ENCODE measurements at places on chromosomes 3 and 15.
A peak's percentile ranks its signal among the peaks of the same experiment; 100 is the strongest.

DNA sequence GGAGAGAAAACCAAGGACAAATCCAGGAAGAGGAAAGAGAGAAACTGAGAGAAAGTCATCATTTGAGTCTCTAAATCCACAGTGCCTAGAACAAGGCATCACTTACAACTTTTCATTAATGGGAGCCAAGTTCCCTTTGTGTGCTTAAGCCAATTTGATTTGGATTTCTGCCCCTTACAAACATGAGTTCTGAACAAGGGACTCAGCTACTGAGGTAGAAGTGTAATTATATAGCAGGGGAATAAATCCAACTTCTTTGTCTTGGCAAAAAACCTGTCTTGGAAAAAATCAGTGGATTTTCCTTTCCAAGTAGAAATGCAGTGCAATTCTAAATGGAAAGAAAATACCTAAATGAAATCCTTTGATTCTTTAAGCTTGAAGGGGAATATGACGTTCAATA, 307.2 kb upstream of the CNTN3 start:
- DNase-seq: no peak

DNA sequence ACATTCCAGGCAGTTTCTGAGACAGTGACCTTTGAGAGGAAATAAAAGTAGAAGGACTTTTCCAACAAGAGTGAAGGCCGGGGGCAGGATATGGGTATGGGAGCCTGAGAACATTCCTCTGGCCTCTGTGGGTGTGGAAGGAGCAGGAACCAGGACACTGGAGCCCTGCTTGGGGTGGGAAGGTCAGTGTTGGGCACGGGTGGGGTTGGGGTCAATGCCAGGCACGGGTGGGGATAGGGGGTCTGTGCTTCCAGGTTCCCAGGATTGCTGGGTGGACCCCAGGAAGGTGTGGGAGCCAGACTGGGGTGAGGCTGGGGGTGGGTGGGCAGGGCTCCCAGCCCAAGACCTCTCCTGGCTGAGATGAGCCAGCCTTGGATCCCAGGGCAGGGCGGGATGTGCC, 163.5 kb downstream of the NSMCE3 start:
- DNase-seq: no peak

- no peak for DNase-seq
Measured at GRCh38 chr15:41968701-41969100, 3.7 kb downstream of the EHD4 start.

GRCh38 chr15:41367418-41367817, 34.7 kb downstream of the NUSAP1 start:
- DNase-seq: no peak

DNA sequence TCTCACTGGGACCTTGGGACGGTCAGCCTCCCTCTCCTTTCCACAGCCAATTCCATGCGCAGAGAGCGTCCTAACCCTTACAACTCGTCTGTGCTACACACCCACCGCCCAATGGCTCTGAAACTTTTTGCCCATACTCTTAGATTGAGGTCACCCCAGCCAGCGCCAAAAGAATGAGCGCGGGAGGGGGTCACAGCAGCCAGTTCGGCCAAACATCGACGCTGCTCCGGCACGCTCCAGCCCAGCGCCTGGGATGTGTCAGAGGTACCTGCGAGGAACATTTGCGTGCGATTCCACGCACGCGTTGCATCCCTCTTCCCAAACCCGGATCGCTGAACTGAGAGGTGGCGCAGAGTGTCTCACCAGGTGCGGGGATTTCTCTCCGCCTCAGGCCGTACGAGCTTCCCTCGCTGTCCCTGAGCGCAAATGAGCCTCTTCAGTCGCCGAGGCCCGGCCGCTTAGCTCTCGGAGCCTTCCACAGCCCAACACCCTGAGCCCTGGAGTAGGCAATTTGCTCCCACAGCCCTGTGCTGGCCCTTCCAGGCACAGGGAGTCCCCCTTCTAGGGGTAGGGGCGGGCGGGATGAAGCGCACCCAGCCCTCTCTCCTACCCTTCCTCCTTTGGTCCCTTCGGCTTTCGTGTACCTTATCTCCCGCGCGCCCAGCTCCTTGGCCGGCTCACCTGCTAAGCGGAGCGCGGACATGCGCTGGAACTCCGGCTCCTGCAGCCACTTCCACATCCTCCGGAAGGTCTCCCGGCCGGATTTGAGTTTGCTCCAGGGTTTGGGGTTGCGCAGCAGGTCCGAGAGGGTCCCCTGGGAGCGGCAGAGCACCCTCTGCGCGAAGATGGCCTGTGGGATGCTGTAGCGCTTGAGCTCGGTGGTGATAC, 1.8 kb downstream of the ONECUT1 start:
- DNase-seq: no peak

DNA sequence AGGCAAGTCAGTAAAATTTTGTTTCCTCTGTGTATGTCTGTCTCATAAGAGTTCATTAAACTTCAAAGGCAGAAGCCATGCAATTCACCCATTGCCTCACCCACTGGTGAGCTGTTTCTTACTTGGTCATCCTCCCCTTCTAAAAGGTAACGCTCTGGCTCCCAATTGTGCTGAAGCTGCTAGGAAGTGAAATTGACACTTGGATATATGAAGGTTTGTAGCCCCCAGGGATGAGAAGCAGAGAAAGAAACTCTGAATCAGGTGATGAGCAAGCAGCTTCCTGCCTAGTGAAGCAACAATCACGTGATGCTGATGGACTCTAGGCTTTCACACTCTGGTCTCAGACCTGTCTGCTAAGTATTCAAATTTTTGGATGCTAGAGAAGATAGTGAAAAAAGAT, 70.7 kb downstream of the CD200R1L start:
- DNase-seq: no peak

- no peak for DNase-seq
Measured at GRCh38 chr3:19347671-19348070, 199.4 kb downstream of the KCNH8 start.

- DNase-seq: no peak
Measured at GRCh38 chr3:60190073-60190472, 1061.2 kb downstream of the FHIT start.

DNA sequence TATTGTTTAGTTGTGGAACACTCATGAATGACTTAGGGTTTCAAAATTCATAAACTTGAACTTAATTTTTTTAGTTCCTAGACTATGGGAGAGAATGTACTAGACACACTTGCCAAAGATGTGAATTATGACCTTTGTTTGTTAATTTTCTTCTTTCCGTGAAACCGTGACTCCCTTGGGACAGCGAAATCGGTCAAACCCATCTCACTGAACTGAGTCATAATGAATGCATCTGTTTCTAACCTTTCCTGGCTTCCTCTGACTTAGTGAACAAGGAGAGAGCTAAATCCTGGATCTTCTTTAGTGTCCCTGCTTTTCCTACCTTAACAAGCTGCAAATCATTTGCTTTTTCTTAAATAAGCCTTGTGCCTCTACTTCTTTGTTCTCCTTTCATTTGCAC, 85.5 kb downstream of the LARS2 start:
- DNase-seq: no peak

DNA sequence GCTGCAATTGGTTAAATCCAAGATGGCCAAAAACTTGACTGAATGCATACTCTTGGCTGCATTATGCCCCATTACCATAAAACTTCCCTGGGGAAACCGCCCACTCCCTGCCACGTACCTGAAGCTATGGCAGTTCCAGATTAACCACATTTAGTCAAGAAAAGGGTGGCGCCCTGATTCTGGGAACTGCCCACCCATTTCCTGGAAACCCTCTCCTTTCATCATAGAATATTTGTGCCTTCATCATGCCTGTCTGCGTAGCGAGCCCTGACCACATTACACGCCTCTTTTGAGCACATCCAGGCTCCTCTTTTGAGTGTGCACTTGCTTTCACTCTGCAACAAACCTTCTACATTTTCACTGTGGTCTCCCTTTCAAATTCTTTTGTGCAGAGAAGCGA, 5.2 kb downstream of the LINS1 start:
- DNase-seq: peak; percentile 53

DNA sequence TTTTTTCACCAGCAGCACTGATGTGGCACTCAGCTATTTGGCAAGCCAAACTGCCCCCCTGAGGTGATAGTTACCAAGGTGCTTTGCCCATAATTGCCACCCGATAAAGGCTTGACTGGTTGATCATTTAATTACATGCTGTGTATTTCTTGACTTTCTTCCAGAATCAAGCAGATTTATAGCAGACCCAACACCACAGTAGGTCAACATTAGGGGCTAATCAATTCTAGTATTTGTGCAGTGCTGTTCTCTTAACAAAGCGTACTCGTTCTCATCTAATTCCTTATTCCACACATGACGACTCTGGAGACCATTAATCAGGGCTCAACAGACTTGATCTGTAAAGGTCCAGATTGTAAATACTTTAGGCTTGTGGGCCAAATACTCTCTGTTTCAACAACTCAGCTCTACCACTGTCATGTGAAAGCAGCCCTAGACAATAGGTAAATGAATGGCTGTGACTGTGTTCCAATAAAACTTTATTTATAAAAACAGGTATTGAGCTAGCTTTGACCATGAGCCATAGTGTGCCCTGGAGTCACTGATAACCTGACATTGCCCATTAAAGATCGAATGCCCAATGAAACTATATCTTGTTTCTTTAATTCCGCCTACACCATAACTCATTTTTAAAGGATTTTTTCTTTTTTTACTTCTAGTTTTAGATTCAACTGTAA, 119.1 kb upstream of the TMC3 start:
- DNase-seq: no peak

GRCh38 chr3:23889950-23890349, 26.8 kb downstream of the NKIRAS1 start:
- no peak for DNase-seq

DNA sequence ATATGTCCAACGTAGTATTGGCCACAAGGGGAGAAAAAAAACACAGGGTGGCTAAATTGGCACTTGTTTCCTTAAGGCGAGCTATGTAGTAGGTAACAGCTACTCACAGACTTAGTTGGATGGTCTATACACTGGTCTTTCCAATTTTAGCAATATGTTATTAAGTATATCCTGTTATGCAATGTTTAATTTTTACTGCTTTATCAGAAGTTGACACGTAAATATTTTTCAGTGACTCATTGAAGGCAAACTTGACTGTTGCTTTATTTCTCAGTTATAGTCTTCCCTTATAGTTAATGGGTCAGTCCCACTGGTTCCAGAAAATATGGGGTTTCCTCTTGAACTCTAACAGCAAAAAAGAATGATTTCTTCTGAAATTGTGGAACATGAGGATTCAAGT, 46.5 kb downstream of the ADPGK start:
- no peak for DNase-seq

DNA sequence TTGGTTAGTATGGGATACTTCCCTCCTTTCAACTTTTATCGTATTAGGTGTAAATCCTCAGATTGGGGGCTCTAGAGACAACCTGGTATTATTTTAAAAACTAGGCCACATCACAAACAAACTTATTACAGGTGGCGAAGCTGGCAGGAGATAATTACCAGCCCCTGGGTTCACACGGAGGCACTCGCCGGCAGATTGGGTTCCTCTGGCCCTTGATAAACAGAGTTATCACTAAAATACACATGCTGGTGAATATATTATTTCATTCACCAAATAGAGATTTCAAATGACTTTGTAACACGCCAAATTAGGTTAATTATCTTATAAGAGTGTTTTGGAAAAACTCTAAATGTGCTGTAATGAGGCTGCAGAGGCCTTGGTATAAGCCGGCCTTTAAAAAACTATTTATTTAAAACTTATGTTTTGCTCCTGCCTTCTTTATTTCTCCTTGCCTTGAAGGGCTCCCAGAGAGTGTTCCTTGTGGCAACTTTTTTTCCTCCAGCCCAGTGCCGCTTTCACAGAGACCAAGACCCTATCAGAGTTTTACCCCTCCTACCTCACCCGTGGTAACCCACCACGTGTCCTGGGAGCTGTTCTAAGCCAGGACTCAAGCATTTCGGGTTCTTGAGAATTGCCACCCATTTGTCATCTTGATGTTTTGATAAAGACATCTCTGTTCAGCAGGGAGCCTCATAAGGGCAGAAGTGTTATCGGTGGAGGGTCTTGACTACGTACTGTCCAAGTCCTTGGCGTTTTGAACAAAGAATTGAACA, 468.6 kb upstream of the CFAP20DC start:
- DNase-seq: no peak

GRCh38 chr3:62601238-62602070, 228.1 kb upstream of the FEZF2 start:
- no peak for DNase-seq

- DNase-seq: no peak
Measured at GRCh38 chr3:106797461-106797860, 579.8 kb upstream of the CCDC54 start.

DNA sequence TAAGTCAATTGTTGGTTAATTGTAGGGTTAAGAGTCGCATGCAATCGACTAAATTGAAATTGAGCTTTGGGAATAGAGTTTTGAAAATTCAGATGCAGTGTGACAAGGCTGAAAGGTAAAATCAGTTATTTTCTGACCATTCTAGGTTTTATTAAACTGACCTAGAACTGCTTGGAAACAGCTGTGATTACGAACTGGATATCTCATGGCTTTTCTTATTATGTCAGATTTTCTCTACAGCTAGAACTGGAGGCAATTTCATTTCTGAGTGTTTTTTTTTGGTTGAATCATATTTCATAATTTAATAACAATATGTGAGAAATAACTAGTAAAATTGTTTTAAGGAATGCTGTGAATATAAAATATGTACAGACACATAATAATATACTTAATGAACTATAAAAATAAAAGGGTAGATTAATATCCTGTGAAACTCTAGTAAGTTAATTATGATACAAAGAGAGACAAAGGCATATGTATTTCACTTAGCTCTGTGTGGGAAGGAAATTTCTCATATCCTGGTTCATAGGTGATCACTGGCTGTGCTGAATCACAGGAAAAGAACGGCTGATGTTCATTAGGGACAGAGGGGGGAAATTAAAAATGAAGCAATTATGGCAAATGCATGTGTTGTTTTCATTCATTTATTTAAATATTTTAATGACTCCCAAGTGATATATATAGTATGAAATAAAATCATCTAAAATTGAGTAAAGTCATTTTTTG, 403.2 kb downstream of the ZIC1 start:
- no peak for DNase-seq

- no peak for DNase-seq
Measured at GRCh38 chr3:125151916-125152315, 60.6 kb downstream of the SLC12A8 start.

DNA sequence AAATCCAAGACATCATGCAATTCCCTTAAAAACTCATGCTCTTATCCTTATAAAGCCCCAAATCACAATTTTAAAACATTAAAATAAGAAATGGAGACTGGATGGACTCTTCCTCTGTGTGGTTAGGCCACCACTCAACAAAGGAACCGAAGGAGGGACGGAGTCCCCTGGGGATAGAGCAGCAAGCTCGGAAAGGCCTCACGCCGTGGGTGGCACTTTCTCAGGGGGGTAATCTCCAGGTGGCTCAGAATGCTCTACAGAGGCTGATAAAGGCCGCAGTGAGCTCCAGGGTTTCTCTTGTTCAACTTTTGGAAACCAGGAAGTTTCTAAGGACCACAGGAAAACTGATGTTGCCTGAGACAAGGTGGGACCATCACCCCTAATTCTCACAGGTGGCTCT, 23.2 kb downstream of the CCR9 start:
- no peak for DNase-seq

GRCh38 chr15:59303633-59304032, 69.0 kb downstream of the MYO1E start:
- no peak for DNase-seq

DNA sequence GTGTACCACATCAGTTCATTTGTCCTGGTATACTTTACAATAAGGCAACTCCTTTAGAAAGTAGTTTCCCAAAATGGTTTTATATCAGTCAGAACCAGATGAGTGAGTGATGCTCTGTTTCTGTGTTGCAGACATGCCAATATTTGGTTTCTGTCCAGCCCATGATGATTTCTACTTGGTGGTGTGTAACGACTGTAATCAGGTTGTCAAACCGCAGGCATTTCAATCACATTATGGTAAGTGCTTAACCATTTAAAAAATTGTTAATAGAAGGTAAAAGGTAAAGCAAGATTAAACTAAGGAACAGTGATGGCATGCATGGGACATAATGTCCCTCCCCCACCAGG, 40.0 kb upstream of the SCAANT1 start:
- no peak for DNase-seq

GRCh38 chr15:66603301-66604179, 37.7 kb upstream of the LCTL start:
- peak; percentile 10 for DNase-seq

All from stimulated activated CD8-positive, alpha-beta memory T cell treated with anti-CD3 and anti-CD28 coated beads, Interleukin-4, amount 100 ng/mL, for 1 hour (primary cell).